Stimulated activated naive CD4-positive, alpha-beta T cell treated with Interleukin-2 at 50 U/mL for 16 hours (primary cell): ENCODE measurements at places on chromosomes 5 and 9.

- DNase-seq, result no peak
Observed at GRCh38 chr5:168552146-168552545, 23.0 kb downstream of the FBLL1 start.

- no peak for DNase-seq
Observed at GRCh38 chr9:111074395-111074794, 36.1 kb upstream of the LPAR1 start.

- no peak for DNase-seq
Observed at GRCh38 chr5:115452536-115453235, 91.9 kb downstream of the FEM1C start.

DNA sequence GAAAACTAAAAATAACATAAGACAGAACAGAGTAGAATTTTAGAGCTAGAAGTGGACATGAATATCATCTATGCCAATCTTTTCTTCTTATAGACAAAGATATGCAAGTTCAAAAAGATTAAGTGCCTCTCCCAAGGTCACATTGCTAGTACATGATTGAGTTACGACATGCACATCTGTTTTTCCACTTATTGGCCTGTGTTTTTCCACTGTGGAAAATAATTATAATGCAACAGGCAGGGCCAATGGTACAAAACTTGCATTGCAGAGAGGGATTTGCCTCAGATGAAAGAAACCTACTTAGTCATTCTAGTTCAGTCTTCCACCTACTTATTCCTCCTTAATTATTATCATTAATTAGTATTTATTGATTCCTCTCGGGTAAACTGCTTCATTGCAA, 407.8 kb upstream of the SGCD start:
- DNase-seq, result no peak

DNA sequence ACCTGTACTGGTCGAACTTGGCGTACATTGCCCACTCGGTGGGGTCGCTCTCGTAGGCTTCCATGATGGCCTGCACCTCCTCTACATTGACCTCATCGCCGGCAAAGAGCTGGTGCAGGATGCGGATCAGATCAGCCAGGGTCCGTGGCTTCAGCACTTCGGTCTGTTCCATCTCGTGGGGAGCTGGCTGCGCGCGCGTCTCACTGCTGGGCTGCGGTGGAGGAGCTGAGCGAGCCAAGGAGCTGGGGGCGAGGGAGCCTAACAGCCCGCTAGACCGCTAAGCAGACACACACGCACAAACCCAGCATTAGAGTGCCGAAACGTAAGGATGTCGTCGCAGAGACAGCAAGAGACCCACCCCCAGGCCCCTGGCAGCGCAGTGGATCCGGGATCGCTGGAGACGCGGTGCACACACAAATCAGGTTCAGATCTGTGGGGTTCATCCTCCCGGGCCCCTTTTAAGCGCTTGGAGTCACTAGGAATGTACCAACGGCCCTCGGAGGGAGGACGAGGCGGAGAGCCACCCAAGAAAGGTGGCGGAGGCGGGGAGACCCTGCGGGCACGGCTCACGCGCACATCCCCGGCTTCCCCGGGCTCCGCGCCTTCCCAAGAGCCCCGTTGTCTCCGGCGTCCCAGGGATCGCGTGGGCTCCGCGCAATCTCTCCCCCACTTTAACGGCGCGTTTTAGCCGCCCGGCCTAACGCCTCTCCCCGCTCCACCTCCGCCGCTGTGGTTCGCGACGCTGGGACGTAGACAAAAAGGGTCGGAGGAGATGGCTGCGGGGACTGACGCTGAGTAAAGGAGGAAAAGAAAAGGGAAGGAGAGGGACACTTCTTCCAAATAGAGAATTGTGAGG, at the start of gene CDO1:
Gene CDO1, minus strand, starts transcription at position 434 of the 856 bp plus-strand sequence. Its CDS starts 262 bp downstream, at position 172.
- DNase-seq, result no peak

- DNase-seq, result no peak
Observed at GRCh38 chr9:36128349-36128748, 8.2 kb upstream of the GLIPR2 start.

- DNase-seq, result peak; percentile 72
Observed at GRCh38 chr5:95631991-95632675, 12.2 kb downstream of the GPR150 start.

DNA sequence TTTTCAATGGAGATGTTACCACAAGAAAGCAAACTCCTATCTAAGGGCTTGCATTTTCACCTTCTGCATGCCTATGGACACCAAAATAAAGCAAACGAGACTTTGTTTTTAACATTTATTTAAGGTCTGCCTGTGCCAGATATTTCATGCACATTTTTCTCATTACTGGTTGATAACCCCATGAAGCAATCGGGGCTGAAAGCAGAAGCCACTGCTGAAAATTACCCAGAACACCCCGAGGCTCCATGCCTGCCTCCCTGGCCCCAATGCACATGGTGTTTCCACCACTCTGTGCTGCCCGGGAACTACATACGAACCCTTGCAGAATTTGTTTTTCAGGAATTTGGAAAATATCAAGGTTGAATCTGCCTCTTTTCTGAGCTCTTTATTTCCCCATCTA, 240.1 kb downstream of the NR2F1-AS1 start:
- DNase-seq, result no peak

- no peak for DNase-seq
Observed at GRCh38 chr5:142327111-142327842, 2.5 kb upstream of the SPRY4 start.

DNA sequence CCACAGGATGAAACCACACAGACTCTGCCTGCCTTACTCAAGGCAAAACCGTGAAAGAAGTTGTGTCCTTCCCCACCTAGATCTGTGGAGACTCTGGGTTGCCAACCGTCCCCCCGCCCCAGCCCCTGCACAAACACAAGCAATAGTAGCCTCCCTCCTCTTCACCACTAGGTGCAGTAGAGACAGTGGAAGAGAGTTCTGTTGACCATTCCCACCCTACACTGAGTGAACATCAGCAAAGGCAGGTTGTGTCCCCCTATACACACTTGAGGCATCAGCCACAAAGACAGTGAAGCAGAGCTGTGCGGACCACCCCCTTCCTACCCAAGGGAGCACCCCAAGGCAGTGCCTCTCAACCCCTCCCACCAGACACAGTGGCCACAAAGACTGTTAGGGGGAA, 223.7 kb upstream of the NFIL3 start:
- no peak for DNase-seq

GRCh38 chr5:137743031-137743640, 7.2 kb upstream of the KLHL3 start:
- DNase-seq, result peak; percentile 14

DNA sequence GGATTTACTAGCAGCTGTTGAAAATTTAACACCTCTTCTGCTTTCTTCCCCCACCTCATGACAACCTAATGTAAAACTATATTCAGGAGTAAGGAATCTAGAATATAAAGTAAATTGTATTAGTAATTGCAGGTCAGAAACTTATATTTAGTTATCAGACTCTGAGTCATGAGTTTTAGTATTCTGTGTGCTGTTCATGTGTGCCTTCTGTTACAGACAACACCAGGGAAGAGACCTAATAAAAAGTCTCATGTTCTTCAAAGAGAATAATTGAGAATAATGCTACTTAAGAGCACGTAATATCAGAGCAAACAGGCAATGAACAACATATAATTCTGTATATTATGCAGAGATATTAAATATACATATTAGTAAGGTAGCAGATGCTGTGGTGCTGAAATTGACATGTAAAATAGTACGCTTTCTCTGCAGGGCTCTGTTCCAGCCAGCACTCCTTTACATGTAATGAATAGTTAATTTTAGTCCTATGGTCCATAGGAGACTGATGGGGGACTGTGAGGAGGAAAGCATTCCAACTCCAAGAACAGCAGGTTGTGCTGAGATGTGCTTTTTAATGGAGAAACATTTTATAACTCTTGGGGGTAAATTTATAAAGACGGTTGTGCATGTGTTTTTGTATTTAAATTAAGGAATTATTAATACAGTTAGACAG, 106.4 kb downstream of the ZSWIM6 start:
- DNase-seq, result no peak

DNA sequence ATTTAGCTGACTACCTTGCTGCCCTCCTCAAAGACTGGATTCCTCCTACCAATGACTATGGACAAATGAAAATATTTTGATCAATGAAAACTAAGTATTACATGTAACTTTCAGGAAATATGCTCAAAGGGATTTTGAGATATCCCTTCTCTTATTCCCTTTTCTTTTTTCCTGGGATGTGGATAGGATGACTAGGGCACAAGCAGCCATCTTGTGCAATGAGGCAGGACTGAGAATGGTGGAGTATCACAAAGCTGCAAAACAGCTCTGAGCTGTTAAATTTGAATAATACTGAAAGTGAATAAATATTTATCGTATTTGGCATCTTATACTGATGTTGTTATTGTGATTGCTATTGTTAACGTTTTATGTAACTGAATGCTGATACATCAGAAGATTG, 333.1 kb upstream of the NUDT12 start:
- no peak for DNase-seq

DNA sequence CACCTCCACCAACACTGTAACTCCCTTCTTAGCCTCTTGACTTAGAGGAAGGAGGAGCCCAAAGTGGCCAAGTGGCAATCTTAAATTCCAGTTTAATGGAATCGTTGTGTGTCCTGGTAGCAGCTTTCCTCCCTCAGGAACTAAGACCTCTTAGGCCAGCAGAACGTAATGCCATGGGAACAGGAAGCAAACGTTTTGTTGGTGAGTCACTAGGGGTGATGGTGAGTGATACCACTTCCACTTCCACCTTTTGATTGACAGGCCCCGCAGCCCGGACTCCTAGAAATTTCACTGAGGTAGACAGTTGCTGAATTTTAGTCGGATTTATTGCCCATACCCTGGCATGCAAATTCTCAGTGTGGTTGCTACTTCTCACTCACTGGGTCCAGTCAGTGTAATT, 94.2 kb upstream of the FBN2 start:
- no peak for DNase-seq

DNA sequence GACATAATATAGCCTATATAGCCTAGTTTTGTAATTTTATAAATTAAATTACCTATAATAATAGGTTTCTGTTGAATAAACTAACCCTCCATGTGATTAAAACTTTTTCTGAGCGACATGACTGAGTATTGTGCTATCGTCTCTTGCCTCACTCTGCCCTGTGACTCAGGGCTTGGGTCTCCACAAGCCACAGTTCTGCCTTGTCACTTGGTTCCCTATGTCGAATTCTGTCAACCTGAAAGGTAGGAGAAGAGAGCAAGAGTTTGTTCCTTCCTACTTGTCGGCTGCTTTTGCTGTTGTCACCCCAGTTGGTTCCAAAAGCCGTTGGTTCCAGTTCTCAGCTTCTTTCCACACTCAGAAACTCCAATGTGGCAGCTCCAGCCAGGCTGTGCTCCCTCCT, 285.9 kb downstream of the PSAT1 start:
- DNase-seq, result no peak

DNA sequence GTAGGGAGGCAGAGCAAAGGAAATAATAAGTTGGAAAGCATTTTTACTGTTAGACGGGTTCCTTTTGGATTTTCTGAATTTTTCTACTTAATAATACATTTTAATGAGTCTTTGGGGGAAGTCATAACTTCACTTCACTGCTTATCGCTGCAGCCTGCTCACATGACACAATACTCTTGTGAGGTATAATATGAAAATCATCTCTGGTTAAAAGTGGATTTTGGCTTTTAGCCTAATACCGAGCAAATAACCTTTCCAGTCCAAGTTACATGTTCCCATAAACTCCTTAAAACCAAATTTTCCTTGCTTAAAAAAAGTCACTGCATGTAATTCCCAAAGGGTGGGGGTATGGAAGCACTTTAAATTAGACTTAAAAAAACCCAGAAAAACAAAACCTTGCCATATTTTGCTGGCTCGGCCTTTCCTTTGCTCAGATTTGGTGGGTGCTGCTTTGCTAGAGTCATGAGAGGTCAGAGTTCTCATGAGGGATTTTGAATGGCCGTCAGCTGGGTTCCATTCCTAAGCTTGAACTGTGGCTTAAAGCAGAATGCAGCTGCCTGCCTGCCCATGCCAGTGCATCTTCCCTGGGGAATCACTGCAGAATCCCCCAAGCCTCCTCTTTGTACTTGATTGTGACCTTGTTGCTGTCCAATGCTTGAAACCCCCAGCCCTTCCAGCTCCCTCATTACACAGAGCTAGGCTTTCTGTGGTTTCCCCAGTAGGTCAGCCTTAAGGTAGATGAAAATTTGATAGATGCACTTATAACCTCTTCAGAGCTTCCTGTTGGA, 331.8 kb downstream of the KDM4C start:
- DNase-seq, result no peak

GRCh38 chr5:83891261-83891660, 170.6 kb upstream of the HAPLN1 start:
- DNase-seq, result no peak

DNA sequence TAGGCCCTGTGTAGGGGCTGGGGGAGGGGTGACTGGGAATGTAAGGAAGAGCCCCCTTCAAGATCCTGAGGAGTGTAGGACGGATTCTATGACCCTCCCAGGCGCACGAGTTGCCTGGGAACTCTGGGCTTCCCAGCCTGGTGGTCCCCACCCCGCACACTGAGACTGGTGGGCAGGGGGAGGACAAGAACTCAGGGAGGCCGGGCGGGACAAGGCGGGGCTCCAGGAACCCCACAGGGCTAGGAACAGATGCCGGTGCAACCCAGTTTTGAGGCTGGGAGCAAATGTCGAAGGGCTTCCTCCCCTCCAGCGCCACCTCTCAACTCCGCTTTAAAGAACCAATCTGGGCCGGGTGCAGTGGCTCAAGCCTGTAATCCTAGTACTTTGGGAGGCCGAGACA, 1.3 kb upstream of the VDAC1 start:
- no peak for DNase-seq

DNA sequence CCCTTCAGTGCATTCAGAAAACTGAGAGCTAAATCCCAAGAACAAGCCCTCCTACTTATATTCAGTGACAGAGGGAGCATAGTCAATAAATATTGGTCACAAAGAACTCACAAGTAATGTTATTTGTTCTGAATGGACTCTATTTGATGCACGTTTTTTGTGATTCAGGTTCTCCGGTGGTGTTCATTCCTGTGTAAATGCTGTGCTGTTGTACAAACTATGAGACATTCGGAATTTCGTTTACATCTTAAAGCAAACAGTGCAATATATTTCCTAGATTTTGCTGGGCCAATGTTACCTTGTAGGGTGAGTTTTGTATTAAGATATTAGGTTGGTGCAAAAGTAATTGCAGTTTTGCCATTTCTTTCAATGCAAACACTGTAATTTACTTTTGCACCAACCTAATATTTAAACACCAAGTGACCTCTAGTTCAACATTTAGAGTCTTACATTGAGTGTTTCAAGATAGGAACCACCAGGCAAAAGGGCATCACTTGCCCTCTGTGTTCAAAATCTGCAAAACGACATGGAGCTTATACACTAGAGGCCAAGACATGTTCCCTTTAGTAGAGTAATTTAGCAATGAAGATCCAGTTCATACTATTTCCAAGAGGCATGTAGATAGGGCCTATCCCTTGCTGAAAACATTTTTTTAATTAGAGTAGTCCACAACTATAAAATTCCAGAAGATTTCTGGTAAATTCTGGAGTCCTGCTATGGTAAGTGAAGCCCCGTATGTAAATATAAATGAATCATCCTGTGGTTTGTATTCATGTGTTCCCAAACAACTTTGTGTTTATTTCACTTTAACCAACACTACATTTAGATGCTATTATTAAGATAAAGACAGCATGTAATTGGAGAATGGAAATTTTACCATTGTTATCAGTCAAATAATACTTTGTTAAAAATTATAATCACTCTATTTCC, 444.0 kb upstream of the PTGER4 start:
- no peak for DNase-seq

- no peak for DNase-seq
Observed at GRCh38 chr5:87729781-87730180, 317.1 kb upstream of the CCNH start.
